ENCODE measurements at places on chromosomes 2 and 18.
A peak's percentile ranks its signal among the peaks of the same experiment; 100 is the strongest.

DNA sequence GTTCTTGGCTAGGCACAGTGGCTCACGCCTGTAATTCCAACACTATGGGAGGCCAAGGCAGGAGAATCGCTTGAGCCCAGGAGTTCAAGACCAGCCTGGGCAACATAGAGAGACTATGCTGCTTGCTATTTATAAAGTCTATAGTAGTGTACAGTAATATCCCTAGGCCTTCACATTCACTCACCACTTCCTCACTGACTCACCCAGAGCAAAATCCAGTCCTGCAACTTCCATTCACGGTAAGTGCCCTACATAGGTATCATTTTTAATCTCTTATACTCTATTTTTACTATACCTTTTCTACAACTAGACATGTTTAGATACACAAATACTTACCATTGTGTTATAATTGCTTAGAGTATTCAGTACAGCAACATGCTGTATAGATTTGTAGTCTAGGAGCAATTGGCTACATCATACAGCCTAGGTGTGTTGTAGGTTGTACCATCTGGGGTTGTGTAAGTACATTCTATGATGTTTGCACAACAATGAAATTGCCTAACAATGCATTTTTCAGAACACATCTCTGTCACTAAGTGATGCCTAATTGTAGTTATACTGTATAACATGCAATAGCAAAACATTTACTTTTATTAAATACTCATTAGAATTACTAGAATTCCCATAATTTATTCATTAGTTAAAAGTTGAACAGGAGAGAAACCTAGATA lies 8.8 kb downstream of the DHX57 start:
- peak; percentile 88 for DNase-seq

GRCh38 chr2:3355951-3356569 lies 21.6 kb downstream of the EIPR1 start:
- no peak for DNase-seq

GRCh38 chr2:810397-810796 lies 133.2 kb upstream of the TMEM18 start:
- DNase-seq: no peak

DNA sequence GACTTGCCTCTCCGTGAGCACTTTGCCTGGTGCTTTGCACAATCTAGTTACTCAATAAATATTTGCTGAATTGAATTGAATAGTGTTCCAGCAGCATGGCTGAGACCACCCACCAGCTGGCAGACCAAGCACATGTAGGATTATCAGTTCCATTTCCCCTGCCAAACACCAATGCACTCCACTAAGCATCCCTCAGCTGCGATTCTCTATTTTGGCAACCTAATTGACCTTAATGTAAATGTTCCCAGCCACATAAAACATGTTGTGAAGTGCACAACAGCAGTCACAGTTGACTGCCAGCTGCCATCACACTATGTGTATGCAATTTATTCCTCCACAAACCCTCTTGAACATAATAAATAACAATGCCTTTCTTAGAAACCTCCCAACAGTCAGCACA lies 1879.4 kb upstream of the PIK3C3 start:
- DNase-seq: no peak

DNA sequence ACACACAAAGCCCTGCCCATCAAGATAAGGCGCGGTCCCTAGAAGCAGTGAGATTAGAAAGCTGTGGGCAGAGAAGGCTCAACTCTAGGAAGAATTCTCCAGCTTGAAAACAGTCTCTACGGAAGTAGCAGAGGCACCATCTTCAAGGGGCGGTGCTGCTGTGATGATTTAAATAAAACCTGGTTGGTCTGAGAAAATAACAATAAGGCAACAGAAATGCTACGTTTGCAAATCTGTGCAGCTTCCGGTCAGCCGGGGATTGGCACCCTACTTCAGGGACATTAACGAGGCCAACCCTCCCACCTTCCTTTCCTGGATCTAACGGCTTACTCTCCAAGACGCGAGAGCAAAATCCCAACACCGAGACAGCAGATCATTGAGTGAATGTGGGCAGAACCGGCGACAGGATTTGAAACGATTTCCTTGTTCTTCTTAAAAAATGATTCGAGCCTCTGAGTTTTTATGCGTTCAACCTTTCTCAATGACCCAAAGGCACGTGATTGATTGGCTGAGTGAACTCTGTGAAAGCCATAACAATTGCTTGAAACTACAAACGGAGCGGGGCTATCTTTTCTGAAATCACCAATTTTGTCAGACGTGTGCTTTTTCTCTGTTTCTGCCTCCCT lies 93.7 kb upstream of the ZNF516 start:
- no peak for DNase-seq

DNA sequence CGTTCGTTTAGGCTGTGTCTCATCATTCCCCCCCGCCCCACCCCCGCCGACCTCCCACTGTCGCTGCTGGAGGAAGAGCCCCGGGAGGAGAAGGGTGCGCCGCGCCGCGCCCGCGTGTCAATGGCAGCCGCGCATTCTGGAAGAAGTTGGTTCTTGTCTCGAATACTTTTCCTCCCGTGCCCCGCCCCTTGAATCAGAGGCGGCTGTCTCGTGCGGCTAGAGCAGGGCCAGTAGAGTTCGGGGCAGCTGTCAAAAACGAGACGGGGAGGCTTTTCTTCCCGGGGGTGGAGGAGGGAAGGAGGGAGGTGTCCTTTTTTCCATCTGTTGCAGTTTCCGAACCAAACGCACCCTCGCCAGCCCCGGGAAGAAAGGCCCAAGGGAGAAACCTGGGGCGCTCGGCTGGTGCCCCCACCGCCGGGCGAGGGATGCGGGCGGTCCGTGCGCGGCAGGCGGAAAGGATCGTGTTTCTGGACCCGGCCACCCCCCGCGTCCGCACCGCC lies 410 bp upstream of the TGIF1 start:
- DNase-seq: peak; percentile 96

DNA sequence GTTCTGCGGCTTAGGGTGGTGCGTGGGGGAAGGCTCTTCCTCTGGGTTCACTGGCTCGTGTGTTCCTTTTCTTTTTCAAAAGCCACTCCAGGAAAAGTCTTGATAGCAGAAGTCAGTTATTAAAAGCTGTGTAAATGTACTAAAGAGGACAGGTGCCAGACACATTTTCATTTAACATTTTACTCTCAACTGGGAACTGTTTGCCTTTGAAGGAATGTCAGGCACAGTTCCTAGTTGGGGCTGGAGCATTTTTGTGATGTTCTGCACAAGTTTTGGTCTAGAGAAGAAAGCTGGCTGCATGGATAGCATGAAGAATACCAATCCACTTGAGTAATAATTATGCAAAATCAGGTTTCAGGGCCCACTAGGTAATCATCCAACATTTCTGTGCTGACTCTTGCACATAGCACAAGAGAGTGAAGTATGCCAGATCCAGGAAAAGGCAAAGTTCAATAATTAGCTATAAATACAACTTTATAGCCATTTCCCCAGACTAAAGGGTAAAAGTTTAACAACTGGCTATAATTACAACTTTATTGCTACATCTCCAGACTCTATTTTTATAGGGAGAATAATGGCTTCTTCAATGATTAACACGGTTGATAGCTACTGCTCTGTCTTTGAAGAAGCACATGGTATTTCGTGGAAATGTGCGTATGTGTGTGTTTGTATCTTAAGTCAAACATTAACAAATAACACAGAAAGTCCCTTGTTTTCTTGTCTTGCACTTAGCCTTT lies 16.2 kb downstream of the SCYGR8 start:
- DNase-seq: no peak

- DNase-seq: peak; percentile 59
These were observed 72.9 kb downstream of the EN1 start for GRCh38 chr2:118774458-118775133.

GRCh38 chr18:62152844-62153243 lies 34.0 kb downstream of the PIGN start:
- no peak for DNase-seq

- no peak for DNase-seq
These were observed 620.7 kb downstream of the NYAP2 start for GRCh38 chr2:226020176-226020575.

- no peak for DNase-seq
These were observed 42.4 kb upstream of the PSMD14 start for GRCh38 chr2:161265874-161266273.

- no peak for DNase-seq
These were observed 87.9 kb downstream of the TRABD2A start for GRCh38 chr2:84792856-84793522.

DNA sequence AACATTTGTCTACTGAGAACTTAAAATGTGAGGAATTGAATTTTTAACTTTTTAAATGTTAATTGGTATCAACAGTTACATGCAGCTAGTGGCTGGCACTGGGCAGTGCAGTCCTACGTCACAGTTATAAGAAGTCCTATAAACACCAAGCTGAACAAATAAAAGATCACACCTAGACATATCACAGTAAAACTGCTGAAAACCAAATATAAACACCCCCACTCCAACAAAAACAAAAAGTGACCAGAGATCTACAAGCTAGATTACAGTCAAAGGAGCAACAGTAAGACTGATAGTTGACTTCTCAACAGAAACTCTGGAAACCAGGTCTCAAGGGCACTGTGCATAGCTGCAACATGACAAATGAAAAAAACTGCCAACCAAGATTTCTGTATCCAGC lies 19.4 kb downstream of the TLK1 start:
- no peak for DNase-seq

DNA sequence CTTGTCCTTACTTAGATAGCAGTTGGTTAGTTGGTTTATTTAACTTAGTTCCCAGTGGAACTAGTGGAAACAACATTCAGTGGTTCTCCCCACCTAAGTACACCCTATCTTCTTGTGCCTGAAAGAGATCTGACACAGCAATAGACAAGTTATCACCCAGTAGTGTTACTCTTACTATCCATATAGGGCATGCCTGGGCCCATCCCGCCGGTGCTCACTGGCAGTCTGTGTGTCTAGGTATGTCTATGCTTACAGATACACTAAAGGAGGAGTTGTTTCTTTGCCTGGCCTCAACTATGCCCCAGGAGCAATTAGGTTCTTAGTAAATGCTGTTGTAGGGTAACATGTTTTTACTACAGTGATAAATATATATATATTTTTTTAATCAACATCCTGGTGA lies 12.0 kb upstream of the NRP2 start:
- DNase-seq: peak; percentile 81

DNA sequence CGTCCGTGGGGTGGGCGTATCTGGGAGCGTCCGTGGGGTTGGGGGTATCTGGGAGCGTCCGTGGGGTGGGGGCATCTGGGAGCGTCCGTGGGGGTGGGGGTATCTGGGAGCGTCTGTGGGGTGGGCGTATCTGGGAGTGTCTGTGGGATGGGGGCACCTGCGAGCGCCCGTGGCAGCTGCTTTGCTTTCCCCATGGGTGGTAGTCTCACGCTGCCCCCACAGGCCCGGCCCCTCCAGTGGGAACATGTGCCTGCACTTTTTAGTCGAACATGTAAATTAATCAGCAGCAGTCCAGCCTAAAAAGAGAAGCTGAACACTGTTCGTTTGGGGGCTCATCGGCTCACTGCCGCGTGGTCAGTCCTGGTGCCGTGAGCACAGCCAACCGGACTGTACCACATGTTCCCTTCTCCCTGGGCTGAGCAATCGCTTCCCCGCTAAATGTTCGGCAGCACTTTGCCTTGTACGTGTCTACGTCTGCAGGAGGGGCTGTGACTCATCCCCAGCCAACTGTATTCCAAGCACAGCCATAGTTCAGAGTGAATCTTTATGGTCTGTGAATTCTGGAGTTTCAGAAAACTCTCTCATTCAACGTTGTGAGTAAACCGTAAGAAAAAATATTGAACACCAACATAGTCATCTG lies 271.5 kb downstream of the AGAP1 start:
- DNase-seq: no peak

DNA sequence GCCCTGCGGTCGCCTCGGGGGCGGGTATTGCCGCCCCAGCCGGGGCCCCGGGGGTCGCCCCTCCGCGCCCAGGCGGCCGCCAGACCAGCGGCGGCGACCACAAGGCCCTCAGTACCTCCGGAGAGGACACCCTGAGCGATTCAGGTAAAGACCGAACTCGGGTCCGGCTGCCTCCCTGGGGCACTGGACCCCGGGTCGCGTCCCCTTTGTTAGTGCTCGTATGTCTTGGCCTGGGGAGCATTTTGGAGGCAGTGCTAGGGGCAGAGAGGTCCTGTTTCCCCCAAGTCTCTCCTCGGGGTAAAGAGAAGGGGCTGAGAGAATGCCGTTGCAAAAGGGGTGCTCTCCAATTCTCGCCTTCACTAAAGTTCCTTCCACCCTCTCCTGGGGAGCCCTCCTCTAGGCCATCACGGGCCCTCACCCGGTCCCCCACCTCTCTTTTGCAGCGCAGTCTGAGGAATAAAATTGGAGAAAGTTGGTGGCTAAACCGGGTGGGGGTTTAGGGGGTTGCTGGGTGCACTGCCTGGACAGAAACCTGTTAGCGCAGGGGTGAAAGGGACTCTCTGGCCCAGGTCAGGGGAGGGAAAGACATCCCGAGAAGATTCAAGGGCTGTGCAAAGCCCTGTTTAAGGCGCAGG lies 2.5 kb downstream of the MYCN start:
- DNase-seq: no peak

- DNase-seq: no peak
These were observed 19.2 kb upstream of the GPR35 start for GRCh38 chr2:240605867-240606743.

DNA sequence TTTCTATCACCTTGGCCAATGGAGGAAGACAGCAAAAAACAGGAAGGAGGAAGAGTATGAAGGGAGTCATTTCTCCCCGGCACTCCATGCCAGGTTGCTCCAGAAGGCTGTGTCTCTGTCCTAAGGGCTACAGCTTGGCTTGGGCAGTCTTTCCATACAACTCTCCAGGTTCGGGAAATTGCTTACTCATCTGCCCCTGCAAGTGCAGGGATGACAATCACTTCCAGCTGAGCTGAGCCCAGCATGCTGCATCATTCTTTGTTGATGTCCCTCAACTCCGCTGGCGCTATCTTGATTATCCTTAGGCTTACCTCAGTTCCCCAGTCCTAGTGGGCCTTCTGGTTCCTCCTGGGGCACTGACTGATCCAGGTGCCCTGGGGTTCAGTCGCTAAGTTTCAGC lies 86.9 kb upstream of the COPS8 start:
- no peak for DNase-seq

DNA sequence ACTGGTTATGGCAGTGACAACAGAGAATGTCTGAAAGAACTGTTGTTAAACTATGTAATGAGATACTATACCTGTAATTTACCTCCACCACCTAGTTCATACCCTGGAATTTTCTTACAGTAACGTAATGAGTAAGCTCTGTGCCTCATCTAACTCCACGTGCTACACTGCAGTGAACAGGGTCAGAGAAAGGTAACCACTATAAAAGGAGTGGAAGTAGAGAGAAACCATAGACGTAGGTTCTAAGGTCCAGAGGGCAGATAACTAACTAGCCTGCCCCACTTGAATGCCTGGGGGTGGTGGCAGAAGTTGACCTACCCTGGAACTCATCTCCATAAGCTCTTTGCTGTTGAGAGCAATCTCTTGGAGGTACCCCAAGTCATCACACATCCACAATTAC lies 32.0 kb upstream of the B4GALT6 start:
- no peak for DNase-seq

GRCh38 chr18:48333563-48333962 lies 75.6 kb downstream of the ZBTB7C start:
- DNase-seq: no peak

DNA sequence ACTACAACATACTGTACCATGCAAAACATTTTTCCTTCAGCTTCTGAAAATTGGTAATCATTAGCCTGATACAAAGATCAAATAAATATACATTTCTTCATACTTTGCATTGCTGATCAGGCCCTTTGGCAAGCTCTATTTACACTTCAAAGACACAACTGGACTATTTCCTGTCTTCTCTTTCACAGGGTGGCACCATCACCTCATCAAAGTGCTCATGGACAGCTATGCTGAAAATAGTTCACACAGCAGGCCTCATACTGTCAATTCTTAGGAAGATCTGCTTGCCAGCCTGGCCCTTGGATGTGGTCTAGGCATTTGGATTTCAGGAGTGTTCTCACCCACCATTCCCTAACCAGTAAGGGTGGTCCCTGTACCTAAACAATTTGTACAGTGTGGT lies 33.9 kb downstream of the FBXO15 start:
- DNase-seq: no peak

- no peak for DNase-seq
These were observed 80.4 kb downstream of the MTA3 start for GRCh38 chr2:42648796-42649195.
